Activated effector memory CD4-positive, alpha-beta T cell treated with Interleukin-2 at 50 U/mL for 16 hours (primary cell): ENCODE measurements at places on chromosomes 7 and 10.

DNA sequence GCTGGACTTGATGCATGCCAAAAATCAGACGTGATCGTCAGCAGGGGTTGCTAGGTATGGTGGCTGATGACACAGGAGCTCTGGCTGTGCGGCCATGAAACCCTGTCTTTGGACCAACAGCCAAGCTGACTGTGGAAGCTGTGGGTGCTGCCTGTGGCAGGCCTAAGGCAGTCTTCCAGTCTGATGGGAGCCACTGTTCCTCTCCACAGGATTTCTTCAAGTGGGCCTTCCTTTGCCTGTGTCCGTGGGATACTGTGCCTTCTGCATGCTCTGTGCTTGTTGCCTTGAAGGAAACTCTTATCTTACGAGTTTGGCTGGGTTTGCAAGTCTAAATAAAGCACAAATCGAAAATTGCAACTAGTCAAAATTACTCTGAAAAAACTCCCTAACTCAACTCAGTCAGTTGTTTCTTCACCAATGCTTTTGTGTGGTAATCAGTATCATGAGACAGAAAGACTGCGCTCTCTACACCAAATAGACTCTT, 101.9 kb upstream of the PDLIM1 start:
- no peak for DNase-seq

DNA sequence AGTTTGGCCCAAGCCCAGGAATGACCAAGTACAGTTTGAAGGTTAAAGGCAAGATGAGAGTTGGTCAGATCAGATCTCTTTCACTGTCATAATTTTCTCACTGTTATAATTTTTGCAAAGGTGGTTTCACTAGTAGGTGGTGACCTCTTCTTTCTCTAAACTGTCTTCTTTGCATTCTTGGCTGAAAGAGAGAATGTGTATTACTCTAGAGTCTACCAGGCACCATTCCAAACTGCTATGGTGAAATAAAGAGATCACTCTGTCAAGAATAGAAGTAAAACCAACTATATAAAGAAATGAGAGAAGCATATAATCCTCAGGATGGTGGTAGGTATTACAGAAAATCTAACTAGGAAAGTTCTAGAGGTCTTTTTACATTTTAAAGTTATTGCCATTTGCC, 72.7 kb downstream of the DYNC1I1 start:
- no peak for DNase-seq

DNA sequence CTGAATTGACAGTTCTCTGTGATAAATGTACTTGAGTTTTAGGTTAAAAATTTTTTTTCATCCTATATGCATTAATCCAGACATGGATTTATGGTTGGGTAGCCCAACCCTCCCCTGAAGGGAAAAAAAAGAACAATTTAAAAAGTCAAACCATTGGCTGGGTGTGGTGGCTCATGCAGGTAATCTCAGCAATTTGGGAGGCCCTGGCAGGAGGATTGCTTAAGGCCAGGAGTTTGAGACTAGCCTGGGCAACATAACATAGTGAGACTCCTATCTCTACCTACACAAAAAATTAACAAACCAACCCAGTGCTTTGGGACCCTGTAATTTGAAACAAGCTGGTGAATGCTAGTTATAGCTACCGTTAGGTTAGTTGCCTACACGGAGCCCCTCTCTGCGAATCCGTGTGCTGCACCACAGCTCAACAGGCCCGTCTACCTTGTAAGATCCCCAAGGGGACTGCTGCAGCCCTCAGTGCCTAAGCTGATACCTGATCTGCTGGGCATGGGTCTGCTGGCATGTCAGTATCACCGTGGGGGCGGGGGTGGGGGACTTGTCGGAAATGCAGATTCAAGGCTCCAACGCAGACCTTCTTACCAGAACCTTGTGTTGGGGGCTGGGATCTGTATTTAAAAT, 32.8 kb downstream of the TSPAN14 start:
- DNase-seq, result no peak

DNA sequence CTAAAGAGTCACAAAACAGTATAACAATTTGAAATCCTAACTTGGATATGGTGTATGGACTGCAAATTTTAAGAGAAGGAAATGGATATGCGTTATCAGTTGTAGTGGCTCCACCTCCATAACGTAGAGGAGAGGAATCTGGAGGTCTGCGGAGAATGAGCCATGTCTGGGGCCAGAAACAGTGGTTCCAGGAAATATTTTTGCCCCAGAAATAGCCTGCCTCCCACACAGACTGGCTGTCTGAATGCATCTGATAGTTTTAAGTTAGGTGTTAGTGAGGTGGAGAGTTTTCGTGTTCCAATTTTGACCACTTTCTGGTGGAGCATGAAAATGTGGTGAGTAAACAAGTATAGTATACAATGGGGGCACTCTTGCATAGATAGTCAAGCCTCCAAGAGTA, 1.6 kb downstream of the PHTF2 start:
- DNase-seq, result no peak

DNA sequence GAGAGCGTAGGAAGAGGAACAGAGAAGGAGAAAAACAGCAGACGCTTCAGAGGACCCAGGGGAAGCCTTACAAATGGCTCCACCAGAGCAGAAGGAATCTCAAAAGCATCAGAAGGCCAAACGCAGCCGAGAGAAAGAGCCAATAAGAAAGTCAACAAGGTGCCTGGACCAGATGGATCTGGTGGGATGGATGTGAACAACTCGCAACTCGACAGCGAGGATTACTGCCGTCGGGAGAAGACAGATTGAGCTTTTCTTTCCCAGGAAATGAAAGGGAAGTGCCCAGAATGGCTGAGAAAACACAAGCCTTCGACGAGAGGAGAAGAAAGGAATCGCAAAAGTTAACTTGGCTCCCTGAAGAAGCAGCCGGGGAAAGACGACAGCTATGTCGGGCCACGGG, 132.8 kb upstream of the MGMT start:
- DNase-seq, result no peak

DNA sequence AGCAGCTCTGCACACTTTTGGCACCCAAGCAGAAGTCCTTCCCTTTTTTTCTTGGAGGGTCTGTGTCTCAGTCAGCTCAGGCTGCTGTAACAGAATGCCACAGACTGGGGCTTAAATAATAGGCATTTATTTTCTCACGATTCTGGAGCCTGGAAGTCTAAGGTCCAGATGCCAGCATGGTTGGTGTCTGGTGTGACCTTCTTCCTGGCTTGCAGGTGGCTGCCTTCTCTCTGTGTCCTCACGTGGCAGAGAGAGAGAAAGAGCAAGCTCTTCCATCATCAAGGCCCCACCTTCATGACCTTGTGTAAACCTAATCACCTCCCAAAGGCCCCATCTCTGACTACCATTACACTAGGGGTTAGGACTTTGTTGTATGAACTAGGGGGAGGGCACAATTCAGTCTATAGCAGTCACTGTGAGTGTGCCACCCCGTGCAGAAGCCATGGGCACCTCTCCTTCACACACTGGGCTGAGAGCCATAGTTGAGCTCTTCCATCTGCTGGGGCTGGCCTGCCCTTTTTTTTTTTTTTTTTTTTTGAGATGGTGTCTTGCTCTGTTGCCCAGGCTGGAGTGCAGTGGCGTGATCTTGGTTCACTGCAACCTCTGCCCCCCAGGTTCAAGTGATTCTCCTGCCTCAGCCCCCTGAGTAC, 80.3 kb downstream of the OAT start:
- no peak for DNase-seq

DNA sequence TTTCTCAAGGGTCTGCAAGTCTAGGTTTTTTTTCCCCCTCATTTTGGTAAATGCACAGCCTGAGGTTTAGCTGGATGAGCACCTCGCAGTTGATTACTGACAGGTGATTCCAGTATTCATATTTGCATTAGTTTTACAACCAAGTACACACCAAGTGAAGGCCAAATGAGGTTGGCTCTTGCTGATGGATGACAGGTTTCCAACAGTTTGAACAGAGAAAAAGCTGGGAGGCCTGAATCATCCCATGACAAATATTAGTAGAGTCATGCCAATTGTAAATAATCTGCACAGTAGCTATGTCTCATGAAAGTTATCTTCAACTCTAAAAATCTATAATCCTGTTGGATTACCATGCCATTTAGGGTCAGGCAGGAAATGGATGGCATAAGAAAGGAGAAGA, 399.8 kb downstream of the HTR7 start:
- DNase-seq, result no peak

DNA sequence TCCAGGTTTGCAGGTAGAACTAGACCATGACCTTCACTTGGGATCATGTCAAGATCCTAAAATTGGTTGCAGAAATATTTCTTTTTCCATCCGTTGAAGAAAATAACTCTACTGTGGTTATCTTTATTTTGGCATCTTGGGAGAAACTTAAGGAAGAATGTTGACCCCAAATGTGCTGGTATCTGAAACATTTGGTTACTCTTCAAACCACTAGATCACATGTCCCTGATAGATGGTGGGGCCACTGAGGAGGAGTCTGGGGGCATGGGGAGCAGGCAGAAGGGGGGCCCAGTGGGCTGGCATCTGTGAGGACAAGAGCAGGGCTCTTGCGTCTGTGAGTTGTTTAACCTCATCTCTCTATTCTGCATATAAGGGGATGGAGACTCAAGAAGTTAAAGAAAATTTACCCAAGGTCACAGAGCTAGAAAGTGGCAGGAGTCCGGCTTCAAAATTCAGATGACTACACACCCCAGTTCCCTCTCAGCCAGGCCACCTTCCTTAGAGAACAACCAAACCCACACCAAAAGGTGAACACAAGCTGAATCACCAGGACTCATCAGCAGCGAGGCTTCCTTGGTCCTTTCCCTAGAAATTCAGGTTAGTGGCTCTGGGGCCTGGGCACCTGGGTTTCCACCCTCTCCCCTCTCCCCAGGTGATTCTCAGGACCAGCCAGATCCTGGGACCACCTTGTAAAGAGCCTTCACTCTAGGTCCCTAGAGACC, 40.6 kb upstream of the SRGN start:
- no peak for DNase-seq

- no peak for DNase-seq
Measured at GRCh38 chr7:20249376-20249775, 32.2 kb upstream of the MACC1 start.

GRCh38 chr7:21370283-21370982, 57.5 kb upstream of the SP4 start:
- DNase-seq, result no peak

- DNase-seq, result no peak
Measured at GRCh38 chr7:123755338-123755737, 6.5 kb upstream of the WASL start.

GRCh38 chr10:20287586-20287985, 471.4 kb downstream of the PLXDC2 start:
- no peak for DNase-seq

DNA sequence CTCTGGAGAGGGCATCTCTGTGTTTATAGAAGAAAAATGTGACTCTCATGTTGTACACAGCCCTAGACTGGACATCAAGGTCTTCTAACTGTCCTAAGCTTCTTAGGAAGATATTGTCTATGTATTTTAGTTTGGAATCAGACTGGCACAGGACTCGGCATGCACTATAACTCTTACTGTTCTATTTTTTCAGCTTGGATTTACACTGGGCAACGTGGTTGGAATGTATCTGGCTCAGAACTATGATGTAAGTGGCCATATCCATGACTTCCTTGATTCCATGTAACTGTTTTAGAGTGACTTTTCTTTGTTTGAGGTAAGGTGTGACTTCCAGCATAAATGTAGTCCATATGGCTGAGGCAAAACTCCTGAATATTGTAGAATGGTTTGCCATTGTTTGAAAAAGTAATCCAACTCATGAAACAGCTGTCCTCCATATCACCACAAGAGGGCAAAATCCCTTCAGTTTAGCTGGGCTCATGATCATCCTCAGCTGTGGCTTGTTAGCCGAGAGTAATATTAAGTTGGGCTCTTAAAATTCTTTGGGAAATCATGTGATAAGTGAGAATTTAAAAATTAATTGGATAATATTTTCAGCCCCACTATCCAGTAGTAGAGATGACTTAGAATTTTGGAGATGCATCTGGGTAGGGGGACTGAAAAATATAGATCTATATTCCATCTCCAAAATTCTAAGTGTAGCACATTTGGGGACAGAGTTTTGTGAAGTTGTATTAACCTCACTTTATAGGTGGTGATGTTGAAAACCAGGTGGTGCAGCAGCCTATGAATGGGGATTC, 10.4 kb downstream of the STMP1 start:
- no peak for DNase-seq

DNA sequence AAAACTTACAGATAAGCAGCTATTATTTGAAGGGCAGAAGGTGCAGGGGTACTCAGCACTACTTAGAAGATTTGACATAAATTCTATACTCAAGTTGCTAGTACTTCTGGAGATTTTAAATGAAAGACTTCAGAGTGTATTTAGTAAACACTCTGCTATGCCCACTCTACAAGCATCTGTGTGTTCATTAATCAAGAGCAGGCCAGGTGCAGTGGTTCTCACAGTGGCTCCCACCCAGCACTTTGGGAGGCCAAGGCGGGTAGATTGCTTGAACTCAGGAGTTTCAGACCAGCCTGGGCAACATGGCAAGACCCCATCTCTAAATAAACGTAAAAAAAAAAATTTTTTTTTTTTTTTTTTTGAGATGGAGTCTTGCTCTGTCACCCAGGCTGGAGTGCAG, 38.9 kb upstream of the TOMM7 start:
- DNase-seq, result no peak

GRCh38 chr10:71471957-71472365, 75.2 kb downstream of the CDH23 start:
- no peak for DNase-seq

DNA sequence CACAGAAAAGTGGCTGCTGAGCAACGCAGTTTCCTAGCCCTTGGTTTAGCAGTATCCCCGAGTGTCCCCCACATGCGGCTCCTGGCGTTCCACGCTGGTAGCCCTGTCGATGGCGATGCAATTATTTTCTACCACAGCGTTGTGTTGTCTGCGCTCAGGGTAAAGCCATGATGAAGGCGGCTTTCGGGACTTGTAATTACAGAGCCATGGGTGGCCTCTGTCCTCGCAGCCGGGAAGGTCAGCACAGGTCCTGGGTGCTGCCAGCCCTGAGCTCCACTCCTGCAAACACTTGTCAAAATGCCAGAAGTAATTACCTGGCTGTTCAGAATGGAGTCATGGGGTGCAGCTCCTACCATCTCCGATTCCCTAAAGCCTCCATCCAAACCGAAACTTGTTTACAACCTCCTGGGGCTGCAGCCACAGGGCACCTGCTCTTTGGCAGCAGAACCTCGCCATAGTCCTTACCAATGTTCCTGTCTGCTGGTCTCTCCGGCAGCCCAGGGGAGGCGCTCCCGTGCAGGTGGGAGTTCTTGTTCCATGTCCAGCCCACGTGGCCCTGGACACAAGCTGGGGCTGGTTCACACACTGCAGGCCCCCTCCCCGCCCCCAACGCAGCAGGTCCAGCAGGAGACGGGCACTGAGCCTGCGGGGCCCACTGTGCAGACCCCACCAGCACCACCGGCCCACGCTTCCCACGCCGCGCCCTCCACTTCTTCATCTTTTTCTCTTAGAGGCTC, 512.6 kb downstream of the PTPRN2 start:
- no peak for DNase-seq
